ENCODE measurements at places on chromosomes 5 and 9. TPM values are rescaled to one million over a fixed set of nuclear protein-coding genes. Genes with fewer than 3 reads are reported as not detected.
A peak's percentile ranks its signal among the peaks of the same experiment; 100 is the strongest.

The OR13C3 gene
- not detected for total RNA-seq

DNA sequence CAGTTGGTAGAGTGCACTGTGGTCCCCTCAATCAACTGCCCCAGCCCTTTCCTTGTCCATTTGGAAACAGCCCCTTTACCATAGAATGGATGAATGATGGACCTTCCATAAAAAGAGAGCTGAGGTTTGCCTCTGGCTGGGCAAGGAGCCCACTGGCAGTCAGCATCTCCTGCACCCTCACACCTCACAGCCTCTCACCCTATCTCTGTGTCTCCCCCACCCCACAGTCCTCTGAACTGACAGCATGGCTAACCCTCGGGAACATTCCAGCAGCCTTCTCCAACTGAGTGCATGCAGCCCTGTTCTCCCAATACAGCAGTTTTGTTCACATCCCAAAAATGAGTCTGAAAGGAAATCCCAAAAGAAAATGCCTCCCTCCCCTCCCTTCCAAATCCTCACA lies 51.7 kb downstream of the RETREG1 start:
- DNase-seq = no peak

DNA sequence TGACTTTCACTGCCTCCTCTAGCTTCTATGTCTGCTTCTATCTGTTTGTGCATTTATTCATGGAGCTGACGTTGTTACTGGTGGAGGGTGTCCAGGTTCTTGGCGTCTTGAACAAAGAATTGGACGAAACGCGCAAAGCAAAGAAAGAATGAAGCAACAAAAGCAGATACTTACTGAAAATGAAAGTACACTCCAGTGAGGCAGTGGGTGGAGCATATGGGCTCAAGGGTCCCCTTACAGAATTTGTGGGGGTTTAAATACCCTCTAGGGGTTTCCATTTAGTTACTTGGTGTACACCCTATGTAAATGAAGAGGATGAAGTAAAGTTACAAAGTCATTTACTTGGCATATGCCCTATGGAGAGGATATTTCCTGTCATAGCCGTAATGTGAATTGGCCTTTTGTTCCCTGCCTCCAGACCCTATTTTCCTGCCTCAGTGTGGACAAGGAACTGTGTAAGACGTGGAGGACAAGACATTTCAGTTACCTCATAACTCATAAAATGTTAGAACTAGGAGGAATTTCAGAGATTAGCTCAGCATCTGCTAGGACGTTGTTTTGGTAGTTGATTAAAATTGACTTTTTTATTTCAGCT lies 3.1 kb downstream of the POLR3G start:
- DNase-seq = no peak

- no peak for DNase-seq
Observed at GRCh38 chr9:13568405-13568804, 288.9 kb upstream of the MPDZ start.

The UBE2R2 gene
- total RNA-seq = 7.2 TPM

The ZDHHC11B gene
- 0.64 TPM for total RNA-seq

GRCh38 chr9:126696401-126697145 lies 82.8 kb downstream of the LMX1B start:
- DNase-seq = no peak

The ENTPD2 gene
- not detected for total RNA-seq

The PDE8B gene
- total RNA-seq = 28.1 TPM

The IPPK gene
- total RNA-seq = 28.0 TPM

DNA sequence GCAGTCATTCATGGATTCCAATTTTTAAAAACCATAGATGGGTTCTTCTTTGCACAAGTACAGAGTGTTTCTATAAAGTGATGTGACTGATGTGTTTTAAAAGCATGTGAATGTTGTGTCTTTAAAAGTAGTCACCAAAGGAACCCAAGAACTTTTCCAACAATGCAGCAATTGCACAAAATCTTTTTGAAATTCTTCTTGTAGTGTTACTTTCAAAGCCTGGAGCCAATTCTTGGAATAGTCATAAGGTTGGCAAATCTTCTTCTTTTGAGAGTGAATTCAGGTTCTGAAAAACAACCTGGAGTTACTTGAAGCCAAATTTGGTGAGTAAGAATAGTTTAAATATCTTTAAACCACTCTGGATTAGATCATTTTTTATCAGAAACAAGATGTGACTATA lies 10.5 kb downstream of the GRAMD2B start:
- DNase-seq = no peak

GRCh38 chr5:142176255-142176654 lies 67.7 kb downstream of the NDFIP1 start:
- DNase-seq = peak; percentile 21

DNA sequence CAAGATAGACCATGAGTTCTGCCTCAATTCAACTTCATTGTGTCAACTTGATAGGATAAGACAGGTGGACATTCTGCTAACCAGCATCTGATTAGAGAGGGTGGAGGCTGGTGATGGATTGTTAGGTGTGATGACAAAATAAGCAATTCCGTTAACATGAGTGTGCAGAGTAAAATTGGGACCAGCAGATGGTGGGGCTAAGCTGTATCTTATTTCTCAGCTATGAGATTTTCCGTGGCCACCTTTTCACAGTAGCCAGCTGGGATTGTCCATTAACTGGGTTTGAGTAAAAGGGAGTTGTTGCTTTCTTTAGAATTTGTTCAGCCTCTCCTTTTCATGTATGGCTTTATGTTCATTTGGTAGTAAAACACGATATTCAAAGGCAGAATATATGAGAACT lies 28.8 kb upstream of the TAL2 start:
- no peak for DNase-seq

DNA sequence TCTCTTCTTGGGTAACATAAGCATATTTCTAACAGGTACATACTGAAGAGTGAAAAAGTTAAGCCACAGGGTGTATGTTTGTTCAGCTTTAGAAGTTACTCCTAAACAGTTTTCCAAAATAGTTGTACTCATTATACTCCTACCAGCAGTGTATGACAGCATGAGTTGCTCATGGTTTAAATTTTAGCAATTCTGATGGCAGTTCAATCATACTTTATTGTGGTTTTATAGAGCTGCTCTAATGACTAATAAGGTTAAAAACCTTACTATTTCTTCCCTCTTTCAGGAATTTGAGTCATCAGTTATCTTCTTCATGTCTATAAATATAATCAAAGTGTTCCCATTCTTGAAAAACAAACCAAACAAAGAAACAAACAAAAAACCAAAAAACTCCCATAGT lies 81.5 kb downstream of the CAAP1 start:
- DNase-seq = no peak

GRCh38 chr5:51109786-51110410 lies 273.4 kb upstream of the ISL1 start:
- DNase-seq = no peak

The CHSY3 gene
- total RNA-seq = 51.3 TPM

DNA sequence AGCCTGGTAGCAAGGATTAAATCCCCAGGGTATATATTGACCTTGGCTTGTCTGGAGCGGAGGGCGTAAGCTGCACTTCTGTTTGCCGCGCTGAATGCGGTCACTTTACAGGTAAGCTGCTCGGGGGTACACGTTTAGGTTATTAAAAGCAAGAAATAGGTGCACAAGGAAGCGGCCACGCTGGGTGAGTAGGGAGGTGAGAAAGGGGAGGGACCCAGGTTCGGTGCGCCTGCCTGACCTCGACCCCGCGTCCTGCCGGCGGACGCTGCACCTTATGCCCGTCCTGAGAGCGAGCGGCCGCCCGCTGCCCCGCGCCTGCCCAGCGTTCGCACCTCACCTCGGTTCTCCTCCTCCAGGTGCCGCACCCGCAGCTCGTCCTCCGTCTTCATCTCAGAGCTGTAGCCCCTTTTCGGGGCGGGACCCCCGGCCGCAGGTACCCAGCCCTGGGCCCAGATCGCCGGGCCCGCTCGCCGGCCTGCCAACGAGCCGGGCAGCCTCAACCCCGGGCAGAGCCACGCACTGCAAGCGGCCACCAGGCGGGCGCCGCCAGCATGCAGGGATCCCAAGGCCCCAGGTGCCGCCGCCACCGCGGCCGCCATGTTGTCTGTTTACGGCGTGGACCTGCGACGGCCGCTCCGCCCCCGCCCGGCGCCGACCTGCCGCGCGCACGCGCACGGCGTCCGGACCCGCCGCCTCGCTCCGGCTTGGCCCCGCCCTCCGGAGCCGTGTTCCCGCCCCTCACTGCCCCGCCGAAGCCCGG lies at the start of gene AUH:
TSS of gene AUH (minus strand) at position 628 of the 760 bp plus-strand sequence. CDS start at position 599, 29 bp downstream.
- peak; percentile 89 for DNase-seq

The PRSS3 gene
- total RNA-seq = not detected

The FST gene
- total RNA-seq = 0.21 TPM
